ENCODE measurements at places on chromosomes 11 and 22.

DNA sequence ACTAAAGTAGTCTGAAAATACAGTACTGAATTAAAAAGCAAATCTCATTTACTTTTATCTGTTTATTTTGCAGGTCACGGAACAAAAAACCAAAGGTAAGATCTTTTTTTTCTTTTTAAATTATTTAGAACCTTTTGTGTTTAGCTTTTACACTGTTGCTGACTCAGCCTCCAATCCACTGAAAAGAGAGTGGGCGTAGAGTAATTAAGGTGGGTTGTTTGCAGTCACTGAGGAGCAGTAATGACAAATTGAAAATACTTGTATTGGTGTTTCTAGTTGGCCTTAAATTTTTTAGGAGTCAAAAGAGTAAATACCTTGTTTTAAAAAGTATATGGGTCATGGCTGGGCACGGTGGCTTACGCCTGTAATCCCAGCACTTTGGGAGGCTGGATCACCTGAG is 73.4 kb downstream of the TNRC6B start:
- no peak for DNase-seq

- DNase-seq, result no peak
These were observed 1.1 kb downstream of the MAPK12 start for GRCh38 chr22:50260434-50260800.

DNA sequence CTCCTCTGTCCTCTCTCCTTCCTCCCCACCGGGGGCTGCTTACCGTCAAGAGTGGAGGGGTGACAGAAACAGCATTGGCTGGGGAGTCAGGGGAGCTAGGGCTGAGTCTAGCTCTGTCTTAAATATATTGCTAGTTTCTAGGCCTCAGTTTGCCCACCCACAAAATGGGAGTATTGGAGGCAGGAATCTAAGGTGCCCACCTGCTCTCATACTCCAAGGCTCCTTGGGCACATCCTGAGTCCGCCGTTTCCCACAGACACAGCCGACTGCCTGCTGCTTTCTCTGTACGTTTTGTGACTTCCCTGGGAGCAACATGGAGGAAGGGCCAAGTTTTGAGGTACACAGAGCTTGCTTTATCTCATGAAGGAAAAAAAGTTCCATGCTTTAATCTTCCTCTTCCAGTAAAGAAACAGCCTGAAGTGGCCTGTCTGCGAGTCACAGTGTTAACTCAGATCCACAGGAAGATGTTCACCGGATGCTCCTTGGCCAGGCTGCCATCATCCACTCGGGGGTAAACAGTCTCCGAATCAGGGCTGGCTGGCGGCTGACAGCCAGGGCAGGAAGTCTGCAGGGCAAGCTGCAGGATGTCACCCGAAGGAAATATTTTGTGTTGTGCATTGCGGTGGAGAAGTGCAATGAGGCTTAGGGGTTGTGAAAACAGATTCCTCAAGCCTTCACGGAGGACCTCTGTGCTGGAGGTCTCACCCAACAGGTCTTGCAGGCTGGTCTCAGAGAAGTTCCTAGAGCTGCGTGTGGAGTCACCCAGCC is 11.0 kb upstream of the CERK start:
- peak; percentile 64 for DNase-seq

GRCh38 chr22:45210991-45211390 is 29.7 kb downstream of the KIAA0930 start:
- DNase-seq, result no peak

- no peak for DNase-seq
These were observed 110.9 kb downstream of the SWAP70 start for GRCh38 chr11:9774591-9775397.

DNA sequence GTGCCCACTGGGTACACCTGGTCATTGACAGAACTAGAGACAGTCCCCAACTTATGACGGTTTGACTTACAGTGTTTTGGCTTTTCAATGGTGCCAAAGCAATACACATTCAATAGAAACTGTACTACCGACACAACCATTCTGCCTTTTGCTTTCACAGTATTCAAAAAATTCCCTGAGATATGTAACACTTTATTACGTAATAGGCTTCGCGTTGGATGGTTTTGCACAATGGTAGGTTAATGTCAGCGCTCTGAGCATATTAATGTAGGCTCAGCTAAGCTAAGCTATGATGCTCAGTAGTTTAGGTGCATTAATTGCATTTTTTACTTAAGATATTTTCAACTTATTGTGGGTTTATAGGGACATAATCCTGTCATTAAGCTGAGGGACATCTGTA is 105.1 kb upstream of the B3GAT1 start:
- no peak for DNase-seq

- no peak for DNase-seq
These were observed 10.5 kb downstream of the PAX6 start for GRCh38 chr11:31800398-31801265.

GRCh38 chr11:71112990-71113389 is 139.4 kb downstream of the SHANK2 start:
- DNase-seq, result no peak

- no peak for DNase-seq
These were observed 25.7 kb downstream of the CEP57 start for GRCh38 chr11:95816037-95816436.

GRCh38 chr11:77879218-77879617 is 58.3 kb downstream of the AAMDC start:
- DNase-seq, result no peak

DNA sequence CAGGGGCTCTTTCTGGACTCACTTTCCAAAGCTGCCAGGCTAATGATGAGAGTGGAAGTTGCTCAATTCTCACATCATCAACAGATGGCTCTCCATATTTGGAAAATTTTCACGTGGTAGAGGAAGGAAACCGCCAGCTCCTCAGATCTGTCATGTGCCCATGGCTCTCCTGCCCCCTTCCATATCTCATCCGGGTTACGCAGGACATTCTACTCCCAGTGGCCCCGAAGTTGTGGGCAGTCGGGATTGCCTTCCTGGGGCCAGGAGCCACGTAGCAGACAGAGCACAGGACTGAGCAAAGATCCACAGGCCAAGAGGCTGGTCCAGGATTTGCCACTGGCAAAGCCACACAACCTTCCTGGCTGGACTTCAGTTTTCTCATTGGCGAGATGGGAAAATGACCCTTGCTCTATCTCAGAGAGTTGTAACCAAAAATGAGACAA is 38.8 kb downstream of the RPUSD4 start:
- peak; percentile 62 for DNase-seq

DNA sequence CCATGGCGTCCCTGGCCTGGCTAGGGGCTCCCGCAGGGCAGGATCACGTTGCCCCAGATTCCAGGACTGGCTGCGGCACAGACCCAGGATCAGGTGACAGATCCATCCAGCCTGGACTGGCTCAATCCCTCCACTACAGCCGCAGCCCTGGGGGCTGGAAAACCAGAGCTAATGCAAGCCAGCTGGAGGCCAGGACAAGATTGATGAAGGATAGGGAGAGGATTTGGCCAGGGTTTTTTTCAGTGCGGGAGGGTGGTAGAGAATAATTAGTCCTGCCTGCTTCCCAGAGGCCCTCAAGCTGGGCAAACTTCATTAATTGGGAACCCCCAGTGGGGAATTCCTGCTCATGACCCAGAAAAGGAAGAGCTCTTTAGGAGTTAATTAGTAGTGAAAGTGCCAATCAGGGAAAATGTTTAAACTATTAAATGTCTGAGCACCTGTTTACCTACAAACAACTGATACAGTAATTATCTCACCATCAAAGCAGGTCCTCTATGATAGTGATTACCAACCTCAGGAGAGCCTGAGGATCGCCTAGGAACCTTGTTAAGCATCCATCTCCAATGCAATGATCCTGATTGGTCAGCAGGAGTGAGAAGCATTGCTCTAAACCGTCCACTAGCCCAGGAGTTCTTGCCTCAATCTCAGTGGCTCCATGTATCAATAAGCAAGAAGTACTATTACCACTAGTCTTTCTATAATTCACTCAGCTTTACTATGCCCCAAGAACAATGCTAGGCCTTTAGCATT is 33.0 kb upstream of the MYOD1 start:
- no peak for DNase-seq

DNA sequence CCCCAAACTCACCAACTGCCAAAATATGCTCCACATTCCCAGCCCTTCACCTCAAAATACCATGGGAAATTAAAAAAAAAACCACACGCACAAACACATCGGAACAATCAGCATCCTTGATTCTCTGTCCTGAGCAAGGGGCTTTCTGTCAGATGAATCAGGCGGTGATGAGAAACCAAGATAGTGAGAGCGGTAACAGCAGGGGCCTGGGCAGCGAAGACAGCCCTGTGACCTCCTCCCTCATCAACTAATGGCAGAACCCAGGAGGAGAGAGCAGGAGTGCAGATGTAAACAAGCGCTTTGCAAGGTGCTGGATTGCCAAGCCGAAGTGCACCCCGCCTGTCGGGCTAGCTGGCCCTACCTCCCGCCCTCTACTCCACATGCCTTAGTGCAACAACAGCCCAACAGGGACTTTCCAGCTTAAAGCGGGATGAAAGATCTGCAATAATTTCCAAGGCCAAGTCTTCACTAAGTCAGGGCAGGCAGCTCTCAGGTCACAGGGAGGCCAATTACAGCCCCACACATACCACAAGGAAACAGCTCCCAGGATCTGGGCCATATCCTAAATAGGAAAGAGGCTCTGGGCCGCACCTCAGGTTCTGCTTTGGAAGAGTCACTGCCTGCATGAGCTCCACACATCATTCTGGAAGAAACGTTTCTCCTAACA is 72.2 kb upstream of the BID start:
- DNase-seq, result no peak

DNA sequence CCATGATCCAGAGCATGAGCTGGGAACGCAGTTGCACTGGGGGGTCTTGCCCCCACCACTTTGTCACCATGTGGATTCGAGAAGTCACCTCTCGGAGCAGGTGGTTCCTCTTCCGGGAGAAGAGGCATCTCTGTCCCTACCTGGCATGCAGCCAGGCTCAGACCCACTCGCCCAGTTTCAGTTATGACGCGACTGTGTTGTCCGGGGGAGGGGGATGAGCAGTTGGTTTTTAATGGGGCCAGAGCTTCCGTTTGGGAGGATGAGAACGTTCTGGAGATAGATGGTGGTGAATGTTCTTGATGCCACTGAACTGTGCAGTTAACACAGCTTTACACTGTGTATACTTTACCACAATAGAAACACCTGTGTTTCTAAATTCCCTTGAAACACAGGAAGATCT is 41.5 kb downstream of the DHCR7 start:
- no peak for DNase-seq

DNA sequence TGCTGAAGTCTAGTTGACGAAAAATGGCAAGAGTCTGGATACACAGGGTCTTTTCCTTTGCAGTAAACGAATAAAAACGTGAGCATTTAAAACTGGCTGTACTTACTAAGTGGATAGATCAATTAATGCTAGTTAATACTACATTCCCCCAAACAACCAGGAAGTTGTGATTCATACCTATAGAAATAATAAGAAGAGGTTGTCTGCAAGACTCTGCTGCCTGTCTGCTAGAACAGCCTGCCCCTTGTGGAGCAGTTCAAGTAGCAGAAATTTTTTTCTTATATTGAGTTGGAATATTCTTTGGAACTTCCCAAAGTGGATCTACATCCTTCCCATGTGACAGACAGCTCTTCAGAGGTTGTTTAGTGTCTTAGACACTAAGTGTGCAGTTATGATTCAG is 86.8 kb downstream of the TEAD1 start:
- DNase-seq, result no peak

- DNase-seq, result no peak
These were observed at the start of gene APOA1 for GRCh38 chr11:116837231-116838091. Gene APOA1, minus strand, starts transcription at chr11:116837622. Its CDS starts 235 bp downstream, at chr11:116837387.

- no peak for DNase-seq
These were observed 62.8 kb downstream of the PRDM11 start for GRCh38 chr11:45209000-45209879.

GRCh38 chr11:59283311-59283710 is 70.6 kb upstream of the MPEG1 start:
- no peak for DNase-seq
